ENCODE measurements at places on chromosomes 16 and 17.

DNA sequence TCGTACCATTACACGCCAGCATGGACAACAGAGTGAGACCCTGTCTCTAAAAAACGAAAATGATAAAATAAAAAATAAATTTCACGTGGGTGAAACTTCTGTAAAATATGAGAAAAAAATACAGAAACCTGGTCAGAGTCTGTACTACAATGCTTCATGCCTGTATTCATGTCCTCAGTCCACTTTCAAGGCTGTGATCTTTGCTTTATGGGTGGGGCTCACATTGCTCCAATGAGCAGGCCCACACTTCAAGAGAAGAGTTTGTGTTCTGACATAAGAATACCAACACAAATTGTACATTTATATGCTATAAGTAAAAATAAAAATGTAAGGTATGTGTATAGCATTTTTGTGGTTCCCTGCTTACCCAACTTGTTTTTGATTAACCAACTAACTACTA is 32.2 kb upstream of the ABCA3 start:
- no peak for DNase-seq

GRCh38 chr17:19370493-19370960 is 7.8 kb upstream of the MAPK7 start:
- DNase-seq: peak; percentile 65

DNA sequence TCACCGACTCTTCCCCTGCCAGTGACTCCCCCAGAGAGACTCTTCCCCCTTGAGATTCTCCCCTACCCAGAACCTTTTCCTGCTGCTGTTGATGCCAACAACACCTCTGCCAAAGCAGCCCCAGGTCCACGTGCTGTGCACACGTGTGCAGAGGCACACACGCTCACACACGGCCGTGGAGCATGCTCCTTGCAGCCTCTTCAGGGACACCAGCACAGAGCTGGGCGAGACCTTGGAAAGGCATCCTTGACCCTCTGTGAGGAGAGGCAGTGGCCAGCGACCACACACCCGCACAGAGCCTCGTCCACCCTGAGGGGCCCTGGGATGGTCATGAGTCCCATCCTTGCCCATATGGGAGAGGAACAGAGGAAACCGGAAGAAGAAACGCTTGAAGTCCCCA is 181.9 kb downstream of the RBFOX3 start:
- no peak for DNase-seq

- no peak for DNase-seq
These were observed 460.4 kb upstream of the EEF2KMT start for GRCh38 chr16:5557966-5558365.

DNA sequence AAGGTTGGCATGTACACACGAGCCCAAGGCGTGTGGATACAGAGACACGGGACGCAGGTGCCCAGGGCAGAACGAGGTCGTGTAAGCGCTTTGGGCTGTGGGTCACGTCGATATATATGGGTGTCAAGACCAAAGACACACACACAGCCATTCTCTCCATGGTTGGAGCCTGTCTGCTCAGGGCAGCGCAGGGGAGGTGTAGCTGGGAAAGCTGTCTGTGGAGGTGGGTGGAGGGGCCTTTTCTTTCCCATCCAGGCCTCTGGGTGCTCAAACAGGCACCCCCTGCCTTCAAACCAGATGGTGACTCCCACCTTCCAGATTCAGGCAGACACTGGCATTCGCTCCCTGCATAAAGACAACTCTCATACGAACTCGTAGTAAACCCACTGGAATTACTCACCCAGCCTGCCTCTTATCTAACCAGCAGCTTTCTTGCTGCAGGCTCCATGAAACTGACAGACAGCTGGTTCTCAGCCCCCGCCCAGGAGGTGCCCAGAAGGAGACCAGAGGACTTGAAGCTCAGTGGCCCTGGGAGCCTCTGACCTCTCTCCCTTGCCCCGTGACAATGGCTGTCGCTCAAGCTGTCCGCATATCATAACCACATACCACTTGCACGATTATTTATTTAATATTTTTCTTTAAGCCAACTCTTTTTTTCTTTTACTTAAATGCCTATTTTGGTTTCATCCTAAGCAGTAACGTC is 237.1 kb downstream of the KATNIP start:
- no peak for DNase-seq

GRCh38 chr17:4420692-4421131 is 13.0 kb upstream of the SPNS3 start:
- DNase-seq: peak; percentile 81

GRCh38 chr17:77254951-77255825 is 114.4 kb downstream of the SEC14L1 start:
- no peak for DNase-seq

GRCh38 chr17:56478836-56479447 is 114.6 kb upstream of the NOG start:
- DNase-seq: no peak

- DNase-seq: no peak
These were observed 15.7 kb downstream of the SLC16A3 start for GRCh38 chr17:82244413-82245133.

Data from activated effector memory CD4-positive, alpha-beta T cell treated with anti-CD3 and anti-CD28 coated beads, Interleukin-2, amount 50 U/mL, for 16 hours (primary cell).